T-cell (primary cell): ENCODE measurements at places on chromosomes 7 and 10.

- DNase-seq: no peak
Observed at GRCh38 chr10:46530249-46531186, 25.9 kb downstream of the GPRIN2 start.

GRCh38 chr7:137000621-137001020, 132.2 kb downstream of the CHRM2 start:
- DNase-seq: no peak

DNA sequence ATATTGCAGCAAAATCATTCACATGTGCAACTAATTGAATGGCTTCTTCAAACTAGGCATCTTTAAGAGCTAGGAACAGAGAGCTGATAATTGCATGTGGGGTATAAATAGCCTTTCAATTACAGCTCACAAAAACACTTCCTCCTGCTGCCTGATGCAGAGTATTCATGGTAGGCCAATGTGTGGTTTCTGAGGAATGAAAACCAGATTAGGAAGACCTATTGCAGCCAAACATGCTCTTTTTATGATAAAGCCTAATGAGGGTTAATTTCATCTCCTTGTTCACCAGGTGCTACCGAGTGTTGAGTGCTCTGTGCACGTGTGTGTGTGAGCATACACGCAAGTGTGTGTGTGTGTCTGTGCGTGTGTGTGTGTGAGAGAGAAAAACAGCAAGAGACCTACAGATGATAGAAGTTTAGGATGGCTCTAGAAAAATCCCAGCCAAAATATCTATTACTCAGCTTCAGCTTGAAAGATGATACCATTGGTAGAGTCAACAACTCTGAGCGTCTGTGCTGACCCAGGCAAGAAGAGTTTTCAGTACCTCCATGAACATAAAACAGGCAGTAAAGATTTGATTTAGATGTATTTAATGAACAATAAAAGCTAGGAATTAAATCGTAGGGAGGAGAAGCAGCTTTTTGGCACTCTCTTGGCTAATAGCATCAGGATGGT, 448.5 kb upstream of the ANKRD30A start:
- no peak for DNase-seq

DNA sequence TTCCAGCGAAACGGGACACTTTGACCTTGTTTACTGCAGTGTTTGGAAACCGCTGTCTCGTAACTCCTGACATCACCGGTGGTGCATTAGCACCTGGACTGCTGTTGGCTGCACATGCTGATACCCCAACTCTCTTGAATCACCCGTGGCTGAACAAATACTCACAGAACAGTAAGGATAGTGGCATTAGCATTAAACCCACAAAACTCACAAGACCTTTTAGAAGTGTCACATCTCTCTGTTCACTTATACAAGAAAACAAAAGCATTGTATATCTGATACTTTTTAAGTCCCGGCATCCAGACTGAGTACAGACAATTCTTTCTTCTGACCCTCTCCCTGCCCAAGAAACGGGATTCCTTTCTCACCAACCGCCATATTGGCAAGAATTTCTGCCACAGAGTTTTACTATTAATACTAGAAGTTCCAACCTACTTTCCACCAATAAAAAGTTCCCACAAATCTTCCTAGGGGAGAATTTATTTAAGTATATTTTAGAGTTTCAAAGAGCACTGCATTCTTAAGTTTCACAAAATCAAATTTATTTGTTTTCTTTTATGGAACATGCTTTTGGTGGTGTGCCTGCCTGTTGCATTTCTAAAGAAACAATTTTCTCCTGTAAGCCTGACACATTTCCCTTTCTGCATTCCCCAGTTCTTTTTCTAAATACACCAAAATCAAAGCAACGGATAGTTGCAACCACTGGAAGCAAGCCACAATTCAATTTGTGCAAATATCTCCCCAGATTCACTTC, 208.4 kb upstream of the KLF14 start:
- DNase-seq: no peak

GRCh38 chr7:44749992-44750391, 1.3 kb downstream of the ZMIZ2 start:
- no peak for DNase-seq
